ENCODE measurements at places on chromosomes 16 and 17.

DNA sequence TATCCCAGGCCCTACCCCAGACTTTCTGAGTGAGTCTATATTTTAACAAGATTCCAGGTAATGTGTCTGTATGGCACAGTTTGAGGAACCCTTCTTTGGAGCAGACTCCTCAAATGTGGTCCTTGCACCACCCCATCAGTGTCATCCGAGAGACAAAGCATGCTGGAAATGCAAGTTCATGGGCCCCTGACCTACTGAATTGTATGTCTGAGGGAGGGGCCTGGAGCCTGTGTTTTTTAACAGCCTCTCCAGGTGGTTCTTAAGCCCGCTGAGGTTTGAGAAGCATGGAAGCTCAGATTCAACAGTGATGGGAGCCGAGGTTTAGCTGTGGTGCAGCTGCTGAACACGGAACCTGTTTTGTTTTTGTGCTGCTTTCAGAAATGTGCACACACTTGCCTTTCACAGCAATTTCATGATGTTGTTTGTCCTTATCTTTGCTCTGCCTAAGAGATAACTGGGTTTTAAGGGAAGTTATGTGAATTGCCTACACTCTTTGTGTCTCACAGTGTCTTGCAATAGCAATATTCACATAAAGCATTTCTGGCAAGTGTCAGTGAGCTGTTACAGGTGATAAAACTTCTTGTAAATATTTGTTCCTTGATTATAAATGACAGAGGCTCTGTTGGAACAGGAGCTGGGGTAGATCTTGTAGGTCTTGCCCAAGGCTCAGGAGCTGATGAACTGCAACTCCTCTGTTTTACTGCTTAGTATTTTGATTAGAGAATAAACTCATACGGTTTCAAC, 32.0 kb upstream of the IL34 start:
- no peak for DNase-seq

GRCh38 chr16:924806-925205, 46.0 kb downstream of the LMF1 start:
- DNase-seq, result no peak

DNA sequence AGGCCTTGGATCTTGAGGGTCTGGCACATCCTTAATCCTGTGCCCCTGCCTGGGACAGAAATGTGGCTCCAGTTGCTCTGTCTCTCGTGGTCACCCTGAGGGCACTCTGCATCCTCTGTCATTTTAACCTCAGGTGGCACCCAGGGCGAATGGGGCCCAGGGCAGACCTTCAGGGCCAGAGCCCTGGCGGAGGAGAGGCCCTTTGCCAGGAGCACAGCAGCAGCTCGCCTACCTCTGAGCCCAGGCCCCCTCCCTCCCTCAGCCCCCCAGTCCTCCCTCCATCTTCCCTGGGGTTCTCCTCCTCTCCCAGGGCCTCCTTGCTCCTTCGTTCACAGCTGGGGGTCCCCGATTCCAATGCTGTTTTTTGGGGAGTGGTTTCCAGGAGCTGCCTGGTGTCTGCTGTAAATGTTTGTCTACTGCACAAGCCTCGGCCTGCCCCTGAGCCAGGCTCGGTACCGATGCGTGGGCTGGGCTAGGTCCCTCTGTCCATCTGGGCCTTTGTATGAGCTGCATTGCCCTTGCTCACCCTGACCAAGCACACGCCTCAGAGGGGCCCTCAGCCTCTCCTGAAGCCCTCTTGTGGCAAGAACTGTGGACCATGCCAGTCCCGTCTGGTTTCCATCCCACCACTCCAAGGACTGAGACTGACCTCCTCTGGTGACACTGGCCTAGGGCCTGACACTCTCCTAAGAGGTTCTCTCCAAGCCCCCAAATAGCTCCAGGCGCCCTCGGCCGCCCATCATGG, 4.0 kb upstream of the ADGRG3 start:
- DNase-seq, result no peak

GRCh38 chr16:60107437-60107836, 1373.3 kb upstream of the GOT2 start:
- DNase-seq, result no peak

DNA sequence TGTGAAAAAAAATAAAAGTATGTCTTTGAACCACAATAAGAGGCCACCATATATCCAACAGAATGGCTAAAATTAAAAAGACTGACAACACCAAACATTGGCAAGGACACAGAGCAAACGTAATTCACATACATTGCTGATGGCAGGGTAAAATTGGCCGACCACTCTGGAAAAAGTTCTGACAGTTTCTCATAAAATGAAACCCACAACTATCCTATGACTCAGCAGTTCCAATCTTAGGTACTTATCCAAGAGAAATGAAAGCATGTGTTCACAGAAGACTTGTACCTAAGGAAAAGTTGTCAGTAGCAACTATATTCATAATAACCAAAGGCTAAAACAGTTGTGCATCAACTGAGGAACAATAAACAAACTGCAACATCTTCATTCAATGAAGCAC, 357.3 kb upstream of the XYLT1 start:
- no peak for DNase-seq

DNA sequence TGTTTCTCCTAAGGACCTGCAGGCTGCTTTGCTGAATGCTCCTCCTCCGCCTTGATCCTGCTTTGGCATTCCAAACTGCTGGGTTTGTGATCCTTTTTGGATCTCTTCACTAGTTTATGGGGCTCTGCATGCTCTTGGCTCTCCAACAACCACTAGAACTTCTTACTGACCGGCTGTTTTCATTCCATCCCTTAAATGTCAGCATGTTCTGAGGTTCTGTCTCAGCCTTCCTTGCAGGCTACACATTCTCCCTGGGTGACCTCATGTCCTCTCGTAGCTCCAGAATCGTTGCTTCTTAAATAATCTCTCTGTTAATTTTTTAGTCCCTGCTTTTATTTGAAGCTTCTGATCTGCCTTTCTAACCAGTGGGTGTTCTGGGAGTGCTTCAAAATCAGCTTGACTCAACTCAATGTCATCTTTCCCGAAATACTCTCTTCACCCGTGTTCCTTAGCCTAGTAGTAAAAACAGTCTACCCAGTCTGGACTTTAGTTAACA, 119.0 kb upstream of the HS3ST2 start:
- DNase-seq, result no peak

GRCh38 chr16:31131841-31132271, 3.7 kb downstream of the PRSS8 start:
- DNase-seq, result no peak

GRCh38 chr17:59607061-59607460, 12.6 kb upstream of the CLTC start:
- DNase-seq, result no peak

DNA sequence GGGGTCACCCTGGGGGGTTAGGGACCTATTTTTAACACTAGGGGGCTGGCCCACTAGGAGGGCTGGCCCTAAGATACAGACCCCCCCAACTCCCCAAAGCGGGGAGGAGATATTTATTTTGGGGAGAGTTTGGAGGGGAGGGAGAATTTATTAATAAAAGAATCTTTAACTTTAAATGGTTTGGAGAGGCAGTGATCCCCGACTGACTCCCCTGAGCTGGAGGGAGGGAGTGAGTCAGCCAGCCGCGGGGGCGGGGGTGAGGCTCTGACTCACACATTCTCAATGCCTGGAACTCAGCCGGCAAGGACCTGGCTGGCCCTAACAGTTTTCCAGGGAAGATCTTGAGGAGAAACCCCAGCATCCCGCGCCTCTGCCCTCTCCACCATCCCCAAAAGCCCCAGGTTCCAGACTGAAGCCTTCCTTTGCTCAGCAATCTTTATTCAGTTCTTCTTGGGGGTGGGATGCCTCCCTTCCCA, 1.5 kb downstream of the HCFC1R1 start:
- DNase-seq, result peak; percentile 72

- DNase-seq, result no peak
Observed at GRCh38 chr17:34110315-34110714, 144.8 kb upstream of the CCL2 start.

DNA sequence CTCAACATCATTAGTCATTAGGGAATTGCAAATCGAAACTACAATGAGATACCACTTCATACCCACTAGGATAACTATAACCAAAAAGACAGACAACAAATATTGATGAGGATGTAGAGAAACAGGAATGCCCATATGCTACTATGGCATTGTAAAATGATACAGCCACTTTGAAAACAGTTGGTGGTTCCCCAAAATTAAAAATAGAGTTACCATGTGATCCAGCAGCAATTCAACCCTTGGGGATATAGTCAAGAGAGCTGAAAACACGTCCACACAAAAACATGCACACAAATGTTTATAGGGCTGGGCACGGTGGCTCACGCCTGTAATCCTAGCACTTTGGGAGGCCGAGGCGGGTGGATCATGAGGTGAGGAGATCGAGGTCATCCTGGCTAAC, 10.0 kb upstream of the PECAM1 start:
- DNase-seq, result no peak

DNA sequence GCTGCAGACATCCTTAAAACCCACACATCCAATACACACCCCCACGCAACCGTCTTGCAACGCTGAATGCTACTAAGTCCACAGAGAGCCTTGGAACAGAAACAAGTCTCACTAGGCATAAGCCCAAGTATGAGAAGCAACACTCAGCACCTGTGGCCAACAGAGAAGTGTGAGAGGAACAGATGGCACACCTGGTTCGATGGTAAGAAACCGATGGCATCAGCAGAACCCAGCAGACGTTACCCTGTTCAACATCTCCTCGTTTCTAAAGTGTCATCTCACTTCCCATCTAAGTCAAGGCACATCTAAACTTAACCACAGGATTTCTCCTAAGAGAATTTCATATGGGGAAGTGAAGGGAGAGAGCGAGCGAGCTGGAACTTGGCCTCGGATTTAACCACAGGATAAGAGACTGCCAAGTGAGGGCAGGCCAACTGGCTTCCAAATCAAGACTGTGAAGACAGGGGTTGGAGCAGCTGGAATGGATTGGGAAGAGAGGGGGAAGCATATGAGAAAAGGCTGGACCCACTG, 41.0 kb downstream of the NXPH3 start:
- no peak for DNase-seq

DNA sequence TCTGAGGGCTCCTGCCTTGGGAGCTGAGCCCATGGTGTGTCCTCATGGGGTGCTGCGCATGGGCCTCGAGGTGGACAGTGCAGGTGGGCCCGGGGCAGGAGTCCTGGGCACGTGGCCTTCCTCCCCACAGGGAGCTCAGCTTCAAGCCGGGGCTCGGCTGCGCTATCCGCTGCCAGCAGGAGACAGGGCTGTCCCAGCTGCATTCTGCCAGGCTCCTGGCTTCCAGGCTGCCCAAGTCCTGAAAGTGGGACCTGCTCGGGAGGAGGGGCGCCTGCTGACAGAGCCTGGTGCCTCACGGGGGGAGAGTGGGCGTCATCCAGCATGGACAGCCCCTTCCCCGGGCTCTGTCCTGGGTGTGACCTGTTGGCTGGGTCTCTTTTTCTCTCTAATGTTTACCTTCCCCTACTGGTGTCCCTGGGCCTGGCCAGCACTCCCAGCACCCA, 7.1 kb downstream of the TRAF7 start:
- no peak for DNase-seq

DNA sequence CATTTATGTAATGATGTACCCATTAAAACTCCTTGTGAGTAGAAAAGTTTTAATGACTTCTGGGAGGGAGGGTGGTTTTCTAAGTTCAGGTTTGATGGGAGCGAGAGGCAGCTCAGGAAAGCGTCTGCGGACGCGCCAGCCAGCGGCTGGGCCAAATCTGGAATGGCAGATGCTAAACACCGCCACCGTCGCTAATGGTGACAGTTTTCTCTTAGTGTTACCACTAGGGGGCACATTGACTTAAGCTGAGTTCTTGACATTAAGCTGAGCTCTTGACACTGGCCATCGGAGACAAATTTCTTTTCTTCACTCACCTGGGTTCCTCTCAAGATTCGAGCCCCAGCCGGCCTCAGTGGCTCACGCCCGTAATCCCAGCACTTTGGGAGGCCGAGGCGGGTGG, 6.7 kb downstream of the TRPV1 start:
- DNase-seq, result peak; percentile 67

- DNase-seq, result no peak
Observed at GRCh38 chr17:17718251-17718650, 37.0 kb downstream of the RAI1 start.

DNA sequence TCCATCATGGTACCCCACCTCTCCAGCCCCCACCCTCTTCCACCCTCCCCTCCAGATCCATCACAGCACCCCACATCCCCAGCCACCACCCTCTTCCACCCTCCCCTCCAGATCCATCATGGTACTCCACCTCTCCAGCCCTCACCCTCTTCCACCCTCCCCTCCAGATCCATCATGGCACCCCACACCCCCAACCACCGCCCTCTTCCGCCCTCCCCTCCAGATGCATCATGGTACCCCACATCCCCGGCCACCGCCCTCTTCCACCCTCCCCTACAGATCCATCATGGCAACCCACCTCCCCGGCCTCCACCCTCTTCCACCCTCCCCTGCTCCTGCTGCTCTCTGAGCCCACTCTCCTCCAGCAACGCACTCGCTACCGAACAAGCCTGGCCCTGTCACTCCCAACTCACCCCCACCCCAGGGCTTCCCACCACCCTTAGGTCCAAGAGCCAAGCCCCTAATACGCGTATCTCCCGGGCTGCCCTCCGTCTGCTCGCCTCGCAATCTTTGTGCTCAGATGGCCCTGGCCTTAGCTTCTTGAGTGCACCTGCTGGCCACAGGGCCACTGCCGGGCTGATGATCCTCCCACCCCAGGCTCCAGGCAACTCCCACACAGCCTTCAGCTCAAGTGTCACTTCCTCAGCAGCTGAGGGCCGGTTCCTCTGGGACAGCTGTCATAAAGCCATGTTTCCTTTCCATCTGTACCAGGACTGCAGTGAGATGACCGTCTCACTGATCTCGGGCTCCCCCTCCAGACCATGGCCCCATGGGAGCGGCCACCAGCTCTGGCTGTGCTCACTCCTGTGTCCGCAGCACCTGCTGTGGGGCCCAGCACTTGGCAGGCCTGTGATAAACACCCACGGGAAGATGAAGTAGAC, 25.5 kb downstream of the KDM8 start:
- no peak for DNase-seq

GRCh38 chr17:15264542-15264941, 584 bp downstream of the PMP22 start:
- DNase-seq, result no peak

- DNase-seq, result no peak
Observed at GRCh38 chr17:31433091-31433790, 41.8 kb downstream of the RAB11FIP4 start.

GRCh38 chr17:29145289-29146073, 34.7 kb downstream of the MYO18A start:
- DNase-seq, result peak; percentile 51

GRCh38 chr16:26802440-26802839, 264.3 kb upstream of the C16orf82 start:
- no peak for DNase-seq

GRCh38 chr17:18910881-18911280, 41.1 kb upstream of the SLC5A10 start:
- DNase-seq, result no peak

DNA sequence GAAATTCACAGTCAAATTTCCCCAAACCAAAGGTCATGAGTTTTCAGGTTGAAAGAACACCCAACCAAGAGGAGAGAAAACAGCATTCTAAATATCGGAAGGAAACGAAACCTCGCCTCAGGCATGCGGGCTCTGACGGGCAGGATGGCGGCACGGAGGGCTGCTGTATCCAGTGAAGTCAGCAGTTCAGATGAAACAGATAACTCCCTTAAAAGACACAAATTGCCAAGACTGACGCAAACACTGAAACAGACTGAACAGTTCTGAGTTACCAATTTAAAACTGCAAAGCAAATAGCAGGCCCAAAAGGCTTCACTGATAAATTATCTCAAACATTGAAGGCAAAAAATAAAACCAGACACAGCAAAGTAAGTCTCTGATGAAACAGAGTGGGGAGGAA, 20.6 kb upstream of the CDH15 start:
- no peak for DNase-seq
